ENCODE measurements at places on chromosomes 7 and 10.

DNA sequence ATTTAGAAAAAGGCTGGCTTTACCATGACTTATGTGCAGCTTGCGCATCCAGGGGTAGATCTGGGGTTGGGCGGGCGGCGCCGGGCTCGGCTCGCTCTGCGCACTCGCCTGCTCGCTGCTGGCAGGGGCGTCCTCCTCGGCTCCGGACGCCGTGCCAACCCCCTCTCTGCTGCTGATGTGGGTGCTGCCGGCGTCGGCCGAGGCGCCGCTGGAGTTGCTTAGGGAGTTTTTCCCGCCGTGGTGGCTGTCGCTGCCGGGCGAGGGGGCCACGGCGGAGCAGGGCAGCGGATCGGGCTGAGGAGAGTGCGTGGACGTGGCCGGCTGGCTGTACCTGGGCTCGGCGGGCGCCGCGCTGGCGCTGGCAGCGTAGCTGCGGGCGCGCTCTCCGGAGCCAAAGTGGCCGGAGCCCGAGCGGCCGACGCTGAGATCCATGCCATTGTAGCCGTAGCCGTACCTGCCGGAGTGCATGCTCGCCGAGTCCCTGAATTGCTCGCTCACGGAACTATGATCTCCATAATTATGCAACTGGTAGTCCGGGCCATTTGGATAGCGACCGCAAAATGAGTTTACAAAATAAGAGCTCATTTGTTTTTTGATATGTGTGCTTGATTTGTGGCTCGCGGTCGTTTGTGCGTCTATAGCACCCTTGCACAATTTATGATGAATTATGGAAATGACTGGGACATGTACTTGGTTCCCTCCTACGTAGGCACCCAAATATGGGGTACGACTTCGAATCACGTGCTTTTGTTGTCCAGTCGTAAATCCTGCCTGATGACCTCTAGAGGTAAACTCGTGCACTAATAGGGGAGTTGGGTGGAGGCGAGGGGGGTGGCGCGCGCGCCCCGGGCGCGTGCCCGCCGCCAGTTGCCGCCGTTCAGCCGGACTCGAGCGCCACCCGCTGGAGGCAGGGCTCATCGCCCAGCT lies at the start of gene HOXA5:
HOXA5 (minus strand) TSS at position 659 of the 927 bp plus-strand sequence; CDS start at position 585, 74 bp downstream.
- DNase-seq: peak; percentile 94
- H3K36me3 ChIP-seq: no peaks in the 10 kb centered on the region
- no peaks in the 10 kb centered on the region for H3K27me3 ChIP-seq
- no peaks in the 10 kb centered on the region for H3K4me1 ChIP-seq
- H3K27ac ChIP-seq: peak within 1 kb of the TSS; percentile 98

DNA sequence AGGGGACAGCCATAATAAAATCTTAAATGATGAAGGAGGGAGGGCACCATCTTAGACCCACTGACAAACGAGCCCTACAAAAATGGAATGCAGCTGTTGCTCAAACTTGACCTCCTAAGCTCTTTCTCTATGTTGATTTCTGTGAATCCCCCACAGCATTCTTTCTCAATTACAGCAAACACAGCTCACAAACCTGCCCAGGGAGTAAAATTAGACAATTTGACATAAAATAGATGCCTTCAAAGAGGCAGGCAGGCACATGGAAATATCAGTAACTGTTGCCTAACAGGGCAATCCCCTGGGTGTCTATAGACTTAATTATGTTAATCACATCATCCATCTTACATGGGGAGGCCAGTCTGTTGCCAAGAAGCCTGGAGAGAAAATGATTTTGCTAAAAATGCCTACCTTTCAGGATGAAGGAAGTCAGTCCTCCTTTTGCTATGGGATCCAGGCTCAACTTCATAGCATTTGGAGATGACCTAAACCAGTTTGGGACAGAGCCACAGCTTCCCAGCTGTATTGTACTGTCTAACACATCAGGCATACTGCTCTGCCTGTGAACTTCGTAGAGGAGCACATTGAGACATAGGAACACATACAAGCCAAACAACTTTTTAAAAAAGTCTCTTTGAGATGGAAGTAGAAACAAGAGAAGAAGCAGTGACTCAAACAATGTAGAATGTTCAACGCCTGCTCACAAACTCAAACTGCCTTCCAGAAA lies 1177.4 kb downstream of the SORCS1 start:
- H3K27ac ChIP-seq: no peak overlapping the region
- no peaks in the 10 kb centered on the region for H3K36me3 ChIP-seq
- H3K4me3 ChIP-seq: no peak overlapping the region
- no peaks in the 10 kb centered on the region for H3K27me3 ChIP-seq
- no peaks in the 10 kb centered on the region for H3K4me1 ChIP-seq
- no peak for DNase-seq

DNA sequence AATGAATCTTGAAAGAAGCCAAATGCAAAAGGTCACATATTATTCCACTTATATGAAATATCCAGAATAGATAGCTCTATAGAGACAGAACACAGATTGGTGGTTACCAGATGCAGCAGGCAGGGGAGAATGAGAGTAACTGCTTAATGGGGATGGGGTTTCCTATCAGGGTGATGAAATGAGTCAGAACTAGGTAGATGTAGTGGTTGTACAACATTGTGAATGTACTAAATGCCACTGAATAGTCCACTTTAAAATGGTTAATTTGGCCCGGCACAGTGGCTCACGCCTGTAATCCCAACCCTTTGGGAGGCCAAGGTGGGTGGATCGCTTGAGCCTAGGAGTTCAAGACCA lies 9.4 kb upstream of the SLC25A28 start:
- no peaks in the 10 kb centered on the region for H3K4me1 ChIP-seq
- H3K27ac ChIP-seq: no peak overlapping the region
- H3K36me3 ChIP-seq: no peaks in the 10 kb centered on the region
- DNase-seq: no peak

GRCh38 chr10:15236340-15236739 lies 67.8 kb upstream of the NMT2 start:
- H3K4me3 ChIP-seq: no peak overlapping the region
- H3K4me1 ChIP-seq: peaks cover 4% of the 10 kb centered on the region
- H3K27me3 ChIP-seq: no peaks in the 10 kb centered on the region
- no peak for DNase-seq

DNA sequence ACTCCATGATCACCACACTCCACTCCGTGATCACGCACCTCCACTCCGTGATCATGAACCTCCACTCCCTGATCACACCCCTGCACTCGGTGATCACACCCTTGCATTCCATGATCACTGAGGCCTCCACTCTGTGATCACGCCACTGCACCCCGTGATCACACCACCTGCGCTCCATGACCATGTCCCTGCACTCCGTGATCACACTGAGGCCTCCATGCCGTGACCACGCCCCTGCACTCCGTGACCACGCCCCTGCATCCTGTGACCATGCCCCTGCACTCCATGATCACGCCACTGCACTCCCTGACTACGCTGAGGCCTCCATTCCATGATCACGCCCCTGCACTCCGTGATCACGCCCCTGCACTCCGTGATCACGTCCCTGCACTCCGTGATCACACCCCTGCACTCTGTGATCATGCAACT lies 27.1 kb downstream of the STK32C start:
- no peaks in the 10 kb centered on the region for H3K36me3 ChIP-seq
- H3K27me3 ChIP-seq: no peaks in the 10 kb centered on the region
- no peak for DNase-seq
- no peaks in the 10 kb centered on the region for H3K4me1 ChIP-seq
- no peak overlapping the region for H3K4me3 ChIP-seq
- no peak overlapping the region for H3K27ac ChIP-seq

- H3K36me3 ChIP-seq: no peaks in the 10 kb centered on the region
- H3K27me3 ChIP-seq: no peaks in the 10 kb centered on the region
- no peak overlapping the region for H3K4me3 ChIP-seq
- no peak overlapping the region for H3K27ac ChIP-seq
These were observed 545.9 kb downstream of the SUGCT start for GRCh38 chr7:40680657-40681056.

All from ascending aorta (tissue), 2 donors.